ENCODE measurements at places on chromosomes 16 and 17. TPM values are rescaled to one million over a fixed set of nuclear protein-coding genes. Genes with fewer than 3 reads are reported as not detected.

The TNFRSF17 gene
- total RNA-seq: not detected

The SLC6A2 gene
- total RNA-seq: not detected

The CACNG3 gene
- not detected for total RNA-seq

The ICAM2 gene
- total RNA-seq: 65.4 TPM

The G6PC1 gene
- not detected for total RNA-seq

The KRT15 gene
- total RNA-seq: 0.34 TPM

The CLEC10A gene
- total RNA-seq: not detected

The SHCBP1 gene
- 18.0 TPM for total RNA-seq

The CFAP20 gene
- total RNA-seq: 56.5 TPM

The NME2 gene
- total RNA-seq: 1,182 TPM

The BRIP1 gene
- total RNA-seq: 11.7 TPM

The SPATA33 gene
- 19.7 TPM for total RNA-seq

The NPIPA1 gene
- 45.4 TPM for total RNA-seq

The KRTAP1-3 gene
- not detected for total RNA-seq

The SBK1 gene
- total RNA-seq: 0.07 TPM

The RASL10B gene
- total RNA-seq: 0.22 TPM

The SLC38A8 gene
- not detected for total RNA-seq

The KRTAP1-5 gene
- total RNA-seq: not detected

The PPP4C gene
- 158 TPM for total RNA-seq

The CA7 gene
- not detected for total RNA-seq

The PRSS8 gene
- total RNA-seq: 3.0 TPM

The SLC5A10 gene
- not detected for total RNA-seq

The TNS4 gene
- total RNA-seq: 0.73 TPM

All from K562 (cell line).